ENCODE measurements at places on chromosomes 12 and 14. TPM values are rescaled to one million over a fixed set of nuclear protein-coding genes. Genes with fewer than 3 reads are reported as not detected.

Gene RIC8B
- total RNA-seq: 3.0 TPM

Gene RPS6KL1
- total RNA-seq: 1.7 TPM

Gene RASSF8
- 4.3 TPM for total RNA-seq

Gene LETMD1
- total RNA-seq: 32.8 TPM

Gene CELA1
- total RNA-seq: not detected

Gene OTUB2
- total RNA-seq: 5.5 TPM

Gene DNAI7
- total RNA-seq: not detected

Gene P2RX2
- not detected for total RNA-seq

Gene SGPP1
- total RNA-seq: 6.2 TPM

Gene SLC8A3
- total RNA-seq: 0.08 TPM

Gene SERPINA6
- total RNA-seq: not detected

Gene KRT2
- total RNA-seq: not detected

Gene GPR132
- total RNA-seq: 0.36 TPM

Gene LYZ
- total RNA-seq: 13.0 TPM

Gene DCAF5
- total RNA-seq: 28.1 TPM

Gene PPTC7
- 14.4 TPM for total RNA-seq

Gene SLC5A8
- not detected for total RNA-seq

Gene CPNE6
- not detected for total RNA-seq

Gene GRIN2B
- under 0.01 TPM for total RNA-seq

Gene CD163L1
- 0.60 TPM for total RNA-seq

Gene SVOP
- not detected for total RNA-seq

Gene POTEM
- not detected for total RNA-seq

Gene PRKD1
- 0.56 TPM for total RNA-seq

Gene VWF
- 53.7 TPM for total RNA-seq

Gene RNFT2
- 1.1 TPM for total RNA-seq

Gene DPF3
- 1.1 TPM for total RNA-seq

Gene ART4
- 0.08 TPM for total RNA-seq

Gene CMA1
- 0.64 TPM for total RNA-seq

Gene PDZRN4
- total RNA-seq: 0.24 TPM

Gene ADCY6
- 11.1 TPM for total RNA-seq

Gene KERA
- total RNA-seq: not detected

Gene IRAK3
- total RNA-seq: 3.0 TPM

Gene RIPK3
- 10.5 TPM for total RNA-seq

Gene IFNG-AS1
- not detected for total RNA-seq

Gene GPR68
- 11.6 TPM for total RNA-seq

Gene NKX2-1
- not detected for total RNA-seq

Gene WIF1
- 0.20 TPM for total RNA-seq

Gene PCED1B
- 1.7 TPM for total RNA-seq

Gene ACSM4
- not detected for total RNA-seq

Gene TSPAN8
- total RNA-seq: 0.60 TPM

Gene WNT5B
- 9.8 TPM for total RNA-seq

Gene PRB2
- total RNA-seq: not detected

Gene KRT82
- total RNA-seq: not detected

Gene TPH2
- not detected for total RNA-seq

Gene SLC25A21
- 0.80 TPM for total RNA-seq

Gene DIO2
- total RNA-seq: 58.4 TPM

Gene MSRB3
- 3.6 TPM for total RNA-seq

Gene SBNO1
- total RNA-seq: 21.7 TPM

Gene GLI1
- total RNA-seq: 0.72 TPM

Gene PZP
- total RNA-seq: not detected

Gene KCNMB4
- total RNA-seq: 0.76 TPM

Measured in esophagus mucosa (tissue), 1 donor.